RWPE2 (cell line): ENCODE measurements at places on chromosomes 16 and 17.

- H3K36me3 ChIP-seq, result no peaks in the 10 kb centered on the region
- H3K27ac ChIP-seq, result peak overlapping the region; percentile 62
- no peaks in the 10 kb centered on the region for H3K27me3 ChIP-seq
- peak; percentile 95 for DNase-seq
These were observed 228.2 kb upstream of the GSE1 start for GRCh38 chr16:85384833-85385462.

DNA sequence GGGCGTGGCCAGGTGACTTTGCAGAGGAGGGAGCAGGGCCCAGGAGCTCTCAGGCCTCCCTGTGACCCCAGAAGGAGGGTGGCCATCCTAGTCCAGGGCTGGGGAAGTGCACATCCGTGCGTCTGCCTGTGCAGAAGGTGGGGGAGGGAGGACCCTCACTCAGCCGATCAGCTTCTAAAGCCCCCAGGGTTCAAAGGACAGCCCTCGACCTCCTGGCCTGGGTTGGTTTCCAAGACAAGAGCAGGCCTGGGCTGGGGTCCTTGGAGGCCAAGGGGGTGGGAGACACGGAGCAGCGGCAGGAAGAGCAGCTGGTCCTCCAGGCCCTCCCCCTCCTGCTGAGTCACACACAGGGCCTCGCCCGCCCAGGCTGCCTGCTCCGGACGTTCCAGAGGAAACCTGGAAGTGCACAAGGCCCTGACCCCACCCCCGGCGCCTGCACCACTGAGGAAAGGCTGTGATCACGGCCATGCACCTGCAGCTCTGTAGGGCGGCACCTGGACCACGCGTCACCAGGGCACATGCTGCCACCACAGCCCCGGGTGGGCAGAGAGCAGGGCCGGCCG is 67.1 kb upstream of the ZNF469 start:
- H3K27ac ChIP-seq, result peak overlapping the region; percentile 40
- no peak overlapping the region for H3K4me3 ChIP-seq
- no peaks in the 10 kb centered on the region for H3K27me3 ChIP-seq
- peaks cover 8% of the 10 kb centered on the region for H3K4me1 ChIP-seq
- no peaks in the 10 kb centered on the region for H3K36me3 ChIP-seq

- no peak overlapping the region for H3K27ac ChIP-seq
- no peaks in the 10 kb centered on the region for H3K4me1 ChIP-seq
- no peak for DNase-seq
These were observed 18.9 kb downstream of the TEKT5 start for GRCh38 chr16:10675861-10676260.

- H3K27ac ChIP-seq, result no peak overlapping the region
- H3K4me3 ChIP-seq, result no peak overlapping the region
These were observed 16.6 kb upstream of the CES1 start for GRCh38 chr16:55849536-55849935.

DNA sequence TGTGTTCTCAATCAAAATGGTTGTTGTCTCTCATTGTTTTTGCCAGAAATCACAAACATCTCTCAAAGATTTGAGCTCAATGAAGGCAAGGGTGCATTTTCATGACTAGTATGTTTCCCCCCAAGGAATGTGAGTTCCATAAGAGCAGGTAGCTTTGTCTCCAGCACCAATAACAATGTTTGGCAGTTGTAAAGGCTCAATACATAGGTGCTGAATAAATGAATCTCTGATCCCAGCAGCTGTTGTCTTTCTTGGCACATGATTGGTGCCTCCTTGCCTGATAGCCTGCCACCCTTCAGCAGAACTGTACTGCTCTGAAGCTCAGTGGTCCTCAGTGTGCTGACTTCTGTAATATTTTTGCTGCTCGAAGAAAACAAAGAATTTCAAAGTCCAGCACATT is 103.1 kb upstream of the CDH11 start:
- no peak for DNase-seq
- no peaks in the 10 kb centered on the region for H3K36me3 ChIP-seq
- no peak overlapping the region for H3K4me3 ChIP-seq
- no peak overlapping the region for H3K27ac ChIP-seq
- no peaks in the 10 kb centered on the region for H3K4me1 ChIP-seq

DNA sequence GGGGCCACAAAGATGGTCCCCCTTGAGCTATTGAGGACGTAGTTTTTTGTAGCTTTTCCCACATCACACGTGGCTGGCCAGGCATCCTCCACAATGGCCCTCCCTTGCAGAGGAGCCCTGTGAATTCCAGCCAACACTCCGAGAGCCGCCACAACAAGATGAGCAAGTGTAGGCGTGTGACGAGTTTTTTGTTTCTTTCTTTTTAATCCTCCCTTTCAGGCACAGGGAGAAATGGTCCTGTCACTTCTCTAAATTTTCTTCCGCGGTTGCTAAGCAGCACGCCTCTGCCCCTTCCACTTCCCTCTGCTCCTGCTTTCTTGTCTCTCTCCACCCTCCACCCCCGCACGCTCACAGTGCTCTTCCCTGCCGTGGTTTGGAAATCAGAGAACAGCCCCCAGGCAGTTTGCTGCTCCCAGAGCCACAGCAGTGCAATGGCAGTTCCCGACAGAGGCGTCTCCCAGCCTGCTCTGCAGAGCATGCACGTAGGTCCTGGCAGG is 68.0 kb upstream of the MRTFB start:
- H3K4me1 ChIP-seq, result peaks cover 7% of the 10 kb centered on the region
- no peaks in the 10 kb centered on the region for H3K36me3 ChIP-seq
- H3K4me3 ChIP-seq, result no peak overlapping the region
- no peak overlapping the region for H3K27ac ChIP-seq
- DNase-seq, result no peak

- no peak for DNase-seq
- H3K27me3 ChIP-seq, result no peaks in the 10 kb centered on the region
- H3K4me1 ChIP-seq, result no peaks in the 10 kb centered on the region
- H3K36me3 ChIP-seq, result no peaks in the 10 kb centered on the region
- no peak overlapping the region for H3K4me3 ChIP-seq
These were observed 61.2 kb upstream of the MED13 start for GRCh38 chr17:62126292-62126691.

DNA sequence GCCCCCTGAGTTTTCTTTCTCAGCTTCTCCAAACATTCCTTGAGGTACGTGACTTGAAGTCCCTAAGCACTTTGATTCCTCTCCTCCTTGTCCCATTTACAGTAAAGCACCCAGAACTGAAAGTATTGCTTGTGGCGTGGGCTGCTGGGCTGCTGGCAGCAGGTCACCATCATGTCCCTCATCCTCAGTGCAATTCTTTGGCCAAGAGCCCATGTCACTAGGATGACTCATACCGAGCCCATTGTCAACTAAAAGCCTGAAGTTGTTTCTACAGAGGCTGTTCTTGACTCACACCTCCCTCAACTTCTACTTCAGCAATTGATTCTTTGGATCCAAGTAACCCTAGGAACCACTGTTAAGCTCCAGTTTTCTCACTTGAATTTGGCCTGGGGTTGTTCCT is 54.3 kb downstream of the KPNA2 start:
- H3K27me3 ChIP-seq, result no peaks in the 10 kb centered on the region
- no peak overlapping the region for H3K4me3 ChIP-seq
- H3K36me3 ChIP-seq, result no peaks in the 10 kb centered on the region
- no peak for DNase-seq

GRCh38 chr16:88989852-88990547 is 13.0 kb upstream of the CBFA2T3 start:
- H3K27me3 ChIP-seq, result peaks cover 53% of the 10 kb centered on the region
- no peaks in the 10 kb centered on the region for H3K36me3 ChIP-seq
- no peak for DNase-seq
- H3K4me3 ChIP-seq, result no peak overlapping the region
- no peaks in the 10 kb centered on the region for H3K4me1 ChIP-seq

DNA sequence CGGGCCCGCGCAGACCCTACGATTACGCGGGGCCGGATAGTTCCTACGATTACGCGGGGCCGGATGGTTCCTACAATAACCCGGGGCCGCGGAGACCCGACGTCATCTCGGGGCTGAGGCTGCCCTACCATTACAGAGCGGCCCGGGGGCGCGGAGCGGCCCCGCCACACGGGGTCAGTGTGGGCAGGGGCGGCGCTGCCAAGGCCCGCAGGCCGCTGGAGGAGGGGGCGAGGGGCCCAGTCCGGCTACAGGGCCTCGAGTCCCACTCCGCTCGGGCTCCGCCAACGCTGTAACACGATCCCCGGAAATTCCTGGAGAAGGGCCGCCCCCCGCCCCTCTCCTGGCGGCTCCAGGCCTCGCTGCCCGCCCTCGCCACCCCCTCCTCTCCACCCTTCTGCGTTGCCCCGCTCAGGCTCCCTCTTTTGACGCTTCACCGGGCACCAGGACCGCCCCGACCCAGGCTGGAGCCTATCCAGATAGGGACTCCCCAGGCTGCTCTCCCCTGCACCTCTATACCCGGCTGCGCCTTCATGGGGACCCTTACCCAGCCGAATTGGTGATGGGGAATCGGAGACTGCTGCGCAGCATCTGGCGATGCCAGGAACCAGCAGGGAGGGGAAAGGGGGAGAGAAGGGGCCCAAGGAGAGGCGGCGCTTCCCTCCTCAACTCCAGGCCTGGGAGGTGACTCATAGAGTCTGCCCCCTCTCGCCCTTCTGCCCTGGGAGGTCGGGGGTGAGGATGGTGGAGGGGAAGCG is at the start of gene RAB34:
Gene RAB34 (minus strand): TSS at position 291 of the 755 bp plus-strand sequence. CDS start 602 bp downstream, outside the sequence.
- peaks cover 16% of the 10 kb centered on the region for H3K4me1 ChIP-seq

- H3K27me3 ChIP-seq, result no peaks in the 10 kb centered on the region
- no peak overlapping the region for H3K4me3 ChIP-seq
- H3K36me3 ChIP-seq, result peaks cover 22% of the 10 kb centered on the region
- DNase-seq, result no peak
- H3K4me1 ChIP-seq, result no peaks in the 10 kb centered on the region
These were observed 300.6 kb downstream of the SEC14L1 start for GRCh38 chr17:77441130-77441920.

- H3K4me3 ChIP-seq, result no peak overlapping the region
- no peak overlapping the region for H3K27ac ChIP-seq
- no peaks in the 10 kb centered on the region for H3K4me1 ChIP-seq
- H3K27me3 ChIP-seq, result no peaks in the 10 kb centered on the region
These were observed 151.6 kb downstream of the FTO start for GRCh38 chr16:53855511-53855910.

DNA sequence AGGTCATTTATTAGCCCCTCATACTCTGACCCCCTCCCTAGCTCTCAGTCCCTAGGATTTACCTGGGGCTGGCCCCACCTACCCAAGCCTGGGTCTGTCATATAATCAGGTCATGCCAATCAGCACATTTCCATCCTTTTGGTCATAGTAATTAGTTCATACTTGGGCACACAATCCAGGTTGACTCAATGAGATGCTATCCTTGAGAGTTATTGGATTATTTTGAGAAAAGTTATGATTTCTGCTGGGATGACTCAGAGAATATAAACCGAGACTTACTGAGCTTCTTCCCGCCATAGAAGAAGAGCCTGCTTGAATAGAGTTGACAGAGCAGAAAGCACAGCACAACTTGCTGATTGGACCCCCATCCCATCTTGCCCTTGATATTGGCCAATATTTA is 331.5 kb downstream of the CBLN1 start:
- no peak for DNase-seq
- H3K4me3 ChIP-seq, result no peak overlapping the region
- H3K27me3 ChIP-seq, result no peaks in the 10 kb centered on the region

DNA sequence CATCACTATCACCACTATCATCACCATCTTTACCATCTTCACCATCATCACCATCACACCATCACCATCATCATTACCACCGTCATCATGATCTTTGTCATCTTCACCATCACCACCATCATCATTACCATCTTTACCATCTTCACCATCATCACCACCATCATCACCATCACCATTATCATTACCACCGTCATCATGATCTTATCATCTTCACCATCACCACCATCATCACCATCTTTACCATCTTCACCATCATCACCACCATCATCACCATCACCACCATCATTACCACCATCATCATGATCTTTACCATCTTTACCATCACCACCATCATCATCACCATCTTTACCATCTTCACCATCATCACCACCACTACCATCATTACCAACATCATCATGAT is 10.2 kb upstream of the ZNF469 start:
- no peaks in the 10 kb centered on the region for H3K4me1 ChIP-seq
- no peaks in the 10 kb centered on the region for H3K27me3 ChIP-seq
- no peak for DNase-seq

DNA sequence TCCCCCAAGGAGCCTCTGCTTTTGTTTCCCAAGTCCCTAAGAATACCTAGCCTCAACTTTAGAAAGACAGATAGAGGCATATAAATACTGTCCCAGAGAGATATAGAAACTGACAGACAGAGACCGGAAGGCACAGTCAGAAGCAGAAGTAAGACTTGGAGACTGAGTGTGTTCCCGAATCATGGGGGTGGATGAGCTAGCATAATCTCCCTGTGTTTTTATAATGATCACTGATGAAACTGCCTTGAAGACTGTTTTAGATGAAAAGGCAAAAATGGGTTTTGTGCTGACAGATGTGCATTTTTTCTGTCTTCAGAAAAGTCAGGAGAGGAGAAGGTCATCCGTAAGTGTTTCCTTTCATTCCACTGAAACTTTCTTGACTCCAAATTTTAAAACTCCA is 8.3 kb upstream of the PSMD3 start:
- no peak for DNase-seq
- no peak overlapping the region for H3K27ac ChIP-seq
- H3K36me3 ChIP-seq, result no peaks in the 10 kb centered on the region
- no peak overlapping the region for H3K4me3 ChIP-seq
- H3K27me3 ChIP-seq, result no peaks in the 10 kb centered on the region

DNA sequence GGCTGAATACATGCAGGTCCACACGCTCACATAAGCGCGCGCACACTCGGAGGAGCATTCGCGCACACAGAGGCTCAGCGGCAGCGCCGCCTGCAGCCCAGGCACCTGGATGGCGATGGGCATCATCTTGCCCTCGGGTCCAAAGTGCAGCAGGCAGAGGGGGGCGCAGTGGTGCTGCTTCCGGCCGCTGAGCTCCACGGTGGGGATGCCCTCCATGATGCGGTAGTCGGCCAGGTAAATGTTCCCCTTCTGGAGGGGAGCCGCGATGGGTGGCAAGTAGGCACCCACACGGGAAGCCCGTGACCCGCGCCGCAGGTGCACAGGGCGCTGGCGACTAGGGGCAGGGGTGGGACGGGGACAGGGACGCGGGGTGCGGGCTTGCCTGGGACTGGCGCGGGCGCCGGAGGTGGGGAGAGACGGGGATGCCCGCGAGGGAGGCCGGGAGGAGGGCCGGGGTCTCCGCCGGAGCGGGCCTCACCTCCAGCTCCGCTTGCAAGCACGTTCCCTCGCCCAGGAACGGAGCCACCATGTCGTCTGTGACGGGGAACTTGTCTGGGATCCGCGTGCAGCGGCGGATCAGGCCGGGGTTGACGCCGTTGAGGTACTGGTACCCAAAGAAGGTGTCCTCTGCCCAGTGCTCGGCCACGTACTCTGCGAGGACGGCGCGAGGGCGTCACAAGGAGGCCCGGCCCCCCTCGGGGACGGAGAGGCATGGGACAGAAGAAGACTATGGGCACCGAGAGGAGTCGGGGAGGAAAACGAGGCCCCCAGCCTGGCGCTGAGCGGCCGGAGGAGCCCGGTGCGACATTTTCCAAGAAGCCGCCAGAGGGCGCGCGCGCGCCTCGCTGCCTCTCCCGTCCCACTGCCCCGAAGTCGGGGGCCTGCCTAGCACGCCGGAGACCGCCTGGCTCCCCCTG is 8.0 kb downstream of the ALOX12B start:
- no peak overlapping the region for H3K27ac ChIP-seq
- H3K4me1 ChIP-seq, result no peaks in the 10 kb centered on the region
- H3K4me3 ChIP-seq, result peak overlapping the region; percentile 35
- DNase-seq, result no peak
- no peaks in the 10 kb centered on the region for H3K27me3 ChIP-seq
- H3K36me3 ChIP-seq, result no peaks in the 10 kb centered on the region
